Suprapubic skin (tissue), 4 donors: ENCODE measurements at places on chromosomes 6 and 20.

GRCh38 chr6:115456848-115457247, 603.8 kb downstream of the FRK start:
- DNase-seq: no peak

DNA sequence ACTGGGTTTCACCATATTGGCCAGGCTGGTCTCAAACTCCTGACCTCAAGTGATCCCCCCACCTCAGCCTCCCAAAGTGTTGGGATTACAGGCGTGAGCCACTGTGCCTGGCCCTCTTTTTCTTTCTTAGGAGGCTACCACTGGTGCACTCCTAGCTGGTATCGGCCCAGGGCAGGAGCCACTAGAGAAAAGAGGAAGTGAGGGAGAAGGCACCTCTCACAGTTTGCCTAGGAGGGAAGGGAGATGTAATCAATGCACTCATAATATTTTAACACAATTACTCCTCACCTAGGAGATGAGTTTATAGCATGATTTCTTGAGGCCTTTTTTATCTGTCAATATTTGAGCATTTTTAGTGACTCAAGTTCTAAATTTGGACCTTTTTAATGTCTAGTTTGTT, 189.0 kb upstream of the SOX4 start:
- DNase-seq: no peak

DNA sequence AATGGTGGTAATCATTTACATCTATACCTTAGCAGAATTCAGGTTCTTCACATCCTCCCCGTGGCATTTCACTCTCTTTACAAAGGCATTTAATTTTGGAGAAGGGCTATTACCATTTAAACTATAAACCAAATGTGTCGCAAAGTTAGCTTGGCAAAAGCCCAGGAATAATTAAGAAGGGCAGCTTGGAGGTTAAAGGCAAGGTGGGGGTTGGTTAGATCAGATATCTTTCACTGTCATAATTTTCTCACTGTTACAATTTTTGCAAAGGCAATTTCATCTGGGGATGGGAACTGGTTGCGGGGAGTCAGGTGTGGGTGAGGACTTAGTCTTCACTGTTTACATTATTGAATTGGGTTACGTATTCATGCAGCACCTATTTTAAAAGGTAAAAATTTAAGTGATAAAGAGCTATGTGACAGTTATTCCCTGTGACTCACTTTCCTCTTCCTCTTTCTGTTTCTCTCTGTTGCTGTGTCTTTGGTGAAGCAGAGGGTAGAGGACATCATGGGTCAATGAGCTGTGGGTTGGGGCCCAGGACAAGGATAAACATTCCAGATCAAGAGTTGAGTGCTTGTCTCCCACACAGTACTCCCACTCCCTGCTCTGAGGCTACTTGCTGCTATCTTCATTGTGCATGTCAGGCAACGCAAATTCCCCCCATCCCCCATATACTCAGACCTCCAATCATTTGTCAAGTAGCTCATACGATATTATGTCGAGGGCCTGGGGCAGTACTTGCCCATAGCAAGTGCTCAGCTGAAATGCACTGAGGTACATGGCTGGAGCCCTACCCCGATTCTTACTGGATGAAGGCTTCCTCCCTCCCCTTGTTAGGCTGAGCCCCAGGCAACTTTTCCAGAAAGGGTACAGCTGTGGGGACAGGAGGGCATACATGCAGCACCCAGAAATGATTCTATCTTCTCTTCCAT, 223.1 kb upstream of the MYLIP start:
- DNase-seq: no peak

DNA sequence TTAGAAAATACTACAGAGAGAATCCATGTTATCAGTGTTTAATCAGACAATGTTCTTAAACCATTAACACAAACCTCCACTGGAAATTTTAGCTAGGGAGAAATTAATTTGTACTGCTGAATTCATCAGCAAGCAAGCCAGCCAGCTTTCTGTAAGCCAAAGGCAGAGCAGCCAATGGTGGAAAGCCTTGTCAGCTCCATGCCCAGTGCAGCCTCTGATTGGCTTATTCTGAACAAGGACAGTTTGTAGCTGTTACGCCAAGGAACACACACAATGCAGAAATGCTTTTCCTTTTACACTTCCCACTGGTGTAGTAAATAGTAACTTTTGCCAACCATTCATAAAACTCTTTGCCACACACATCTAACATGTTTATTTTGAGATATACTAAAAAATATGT, 265.0 kb downstream of the TENT5A start:
- DNase-seq: no peak

- no peak for DNase-seq
These were observed 926 bp downstream of the MYLIP start for GRCh38 chr6:16129623-16130401.

DNA sequence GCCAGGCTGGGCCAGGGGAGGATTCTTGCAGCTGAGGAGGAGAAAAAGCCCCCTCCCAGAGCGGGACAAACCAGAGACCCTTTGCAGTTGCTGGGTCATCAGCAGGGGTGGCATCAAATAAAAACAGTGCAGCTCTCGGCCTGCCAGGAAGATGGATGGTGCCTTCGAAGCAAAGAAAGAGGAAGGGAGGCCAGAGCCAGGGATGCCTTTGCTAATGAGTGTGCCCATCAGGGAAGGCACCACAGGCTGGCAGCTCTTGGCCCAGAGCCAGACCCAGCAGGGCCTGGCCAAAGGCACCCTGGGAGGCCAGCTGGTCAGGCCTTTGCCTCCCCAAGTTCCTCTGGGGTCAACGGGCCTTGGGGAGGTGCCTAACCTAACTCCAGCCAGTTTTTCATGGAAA, 26.3 kb upstream of the ZNF318 start:
- no peak for DNase-seq

- DNase-seq: no peak
These were observed 10.7 kb downstream of the PPIL1 start for GRCh38 chr6:36863670-36864540.
